ENCODE measurements at places on chromosomes 6 and 20.
A peak's percentile ranks its signal among the peaks of the same experiment; 100 is the strongest.

DNA sequence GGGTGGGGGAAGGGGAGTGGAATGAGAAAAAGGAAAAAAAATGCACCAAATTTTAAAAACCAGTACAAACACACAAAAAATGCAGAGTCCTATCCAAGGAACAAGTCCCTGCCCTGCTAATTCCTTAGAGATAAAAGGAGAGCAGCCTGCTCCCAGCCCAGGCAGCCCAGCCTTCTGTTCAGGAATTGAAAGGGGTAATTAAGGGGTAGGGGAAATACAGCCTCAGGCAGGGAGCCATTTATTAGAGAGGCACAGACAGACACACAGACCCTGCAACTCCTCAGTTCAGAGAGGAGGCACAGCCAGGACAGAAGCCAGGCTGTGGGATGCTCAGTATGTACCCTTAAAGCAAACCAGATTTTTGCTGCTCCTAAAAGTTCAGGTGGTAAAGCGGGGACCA lies 137.2 kb downstream of the EYA2 start:
- DNase-seq, result no peak

- DNase-seq, result no peak
These were observed 2.8 kb upstream of the ASF1A start for GRCh38 chr6:118890997-118891790.

GRCh38 chr6:43760210-43761168 lies 9.5 kb upstream of the VEGFA start:
- DNase-seq, result no peak

- no peak for DNase-seq
These were observed 124.2 kb upstream of the FAM83B start for GRCh38 chr6:54722328-54722727.

DNA sequence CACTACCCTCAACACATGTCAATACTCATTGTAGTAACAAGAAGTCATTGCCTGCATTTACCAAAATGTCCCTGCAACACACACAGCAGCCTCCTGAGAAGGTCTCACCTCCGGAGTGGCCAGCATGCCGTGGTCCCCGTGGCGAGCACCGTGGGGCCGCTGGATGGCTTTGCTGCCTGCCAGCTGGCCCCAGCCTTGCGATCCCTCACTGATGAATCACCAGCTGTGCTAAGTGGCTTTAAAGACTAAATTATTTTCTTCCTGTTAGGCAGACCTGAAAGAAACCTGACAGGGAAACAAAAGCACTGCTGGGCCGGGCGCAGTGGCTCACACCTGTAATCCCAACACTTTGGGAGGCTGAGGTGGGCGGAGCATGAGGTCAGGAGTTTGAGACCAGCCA lies 306.7 kb downstream of the CDH4 start:
- DNase-seq, result no peak

DNA sequence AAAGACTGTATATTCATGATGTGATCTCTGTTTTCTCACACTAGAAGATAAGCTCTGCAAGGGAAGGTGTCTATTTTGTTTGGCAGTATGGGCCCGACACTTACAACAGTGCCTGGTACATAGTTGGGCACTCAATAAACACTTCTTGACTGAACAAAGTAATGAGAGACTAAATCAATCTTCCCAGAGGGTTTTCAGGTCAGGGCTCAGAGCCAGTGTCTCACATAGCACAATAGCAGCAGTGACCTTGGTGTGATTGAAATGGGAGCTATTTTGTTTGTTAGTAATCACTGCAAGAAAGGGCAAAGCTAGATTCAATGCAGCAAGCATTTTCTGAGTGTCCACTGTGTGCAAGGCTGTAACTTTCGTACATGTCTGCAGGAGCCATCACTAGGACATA lies 26.4 kb upstream of the GCM1 start:
- no peak for DNase-seq

- DNase-seq, result no peak
These were observed 94.5 kb downstream of the F13A1 start for GRCh38 chr6:6225885-6226529.

DNA sequence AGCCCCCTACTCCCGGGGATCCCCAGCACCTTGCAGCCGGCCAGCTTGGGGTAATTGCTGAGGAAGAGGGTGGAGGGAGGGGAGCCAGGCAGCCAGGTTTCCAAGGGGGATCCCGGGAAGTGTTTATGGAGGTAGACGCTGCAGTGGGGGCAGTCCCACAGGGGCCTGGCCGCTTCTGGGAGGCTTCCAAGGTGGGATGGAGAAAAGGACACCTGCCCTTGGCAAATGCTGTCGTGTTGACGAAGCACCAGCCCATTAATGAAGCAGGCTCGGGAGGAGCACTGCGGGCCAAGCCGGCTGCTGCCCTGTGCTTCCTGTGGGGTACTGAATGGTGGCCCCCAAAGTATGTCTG lies 82.4 kb downstream of the TMEM242 start:
- no peak for DNase-seq

DNA sequence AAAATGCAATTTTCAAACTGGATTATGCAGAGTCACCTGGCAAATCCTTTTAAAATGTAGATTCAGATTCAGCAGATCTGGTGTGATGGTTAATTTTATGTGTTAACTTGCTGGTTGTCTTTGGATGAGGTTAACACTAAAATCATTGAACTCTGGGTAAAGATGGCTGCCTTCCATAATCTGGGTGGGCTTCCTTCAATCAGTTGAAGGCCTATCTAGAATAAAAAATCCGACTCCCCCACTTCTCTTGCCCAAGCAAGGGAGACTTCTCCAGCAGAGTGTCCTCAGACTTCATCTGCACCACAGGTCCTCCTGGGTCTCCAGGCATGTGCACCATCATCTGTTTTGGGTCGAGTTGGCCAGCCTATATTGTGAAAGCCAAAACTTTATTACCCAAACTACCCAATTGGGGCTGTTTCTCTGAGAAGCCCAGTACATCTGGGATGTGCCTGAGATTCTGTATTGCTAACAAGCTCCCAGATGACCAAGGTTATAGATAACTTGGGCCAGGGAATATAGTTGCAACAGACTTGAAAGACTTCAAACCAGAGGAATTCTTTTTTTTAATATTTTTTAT lies 1.6 kb upstream of the SLC17A5 start:
- DNase-seq, result no peak

GRCh38 chr6:121439926-121440325 lies 4.5 kb downstream of the GJA1 start:
- DNase-seq, result no peak

- no peak for DNase-seq
These were observed 97.2 kb downstream of the TULP4 start for GRCh38 chr6:158409451-158409850.

- no peak for DNase-seq
These were observed 279.6 kb downstream of the TFAP2B start for GRCh38 chr6:51098246-51098645.

- no peak for DNase-seq
These were observed 24.8 kb downstream of the GRM4 start for GRCh38 chr6:34120953-34121675.

DNA sequence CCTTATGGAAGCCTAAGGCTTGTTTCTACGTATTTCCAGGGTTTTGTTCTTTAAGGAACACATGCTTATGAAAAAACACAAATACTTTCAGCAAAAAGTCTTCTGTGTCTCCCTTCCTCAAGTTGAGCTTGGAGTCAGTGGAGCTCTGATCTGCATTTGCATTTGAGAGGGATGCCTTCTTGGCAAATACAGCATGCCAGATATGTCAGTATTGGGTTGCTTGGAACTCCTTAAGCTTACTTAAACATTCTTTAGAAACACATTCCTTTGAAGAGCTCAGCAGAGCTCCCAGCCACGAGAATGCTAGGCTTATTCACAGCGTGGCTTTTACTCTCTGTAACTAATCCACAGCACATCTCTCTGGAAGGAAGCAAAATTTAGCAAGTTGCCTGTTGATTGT lies 68.3 kb downstream of the ANKRD6 start:
- no peak for DNase-seq

DNA sequence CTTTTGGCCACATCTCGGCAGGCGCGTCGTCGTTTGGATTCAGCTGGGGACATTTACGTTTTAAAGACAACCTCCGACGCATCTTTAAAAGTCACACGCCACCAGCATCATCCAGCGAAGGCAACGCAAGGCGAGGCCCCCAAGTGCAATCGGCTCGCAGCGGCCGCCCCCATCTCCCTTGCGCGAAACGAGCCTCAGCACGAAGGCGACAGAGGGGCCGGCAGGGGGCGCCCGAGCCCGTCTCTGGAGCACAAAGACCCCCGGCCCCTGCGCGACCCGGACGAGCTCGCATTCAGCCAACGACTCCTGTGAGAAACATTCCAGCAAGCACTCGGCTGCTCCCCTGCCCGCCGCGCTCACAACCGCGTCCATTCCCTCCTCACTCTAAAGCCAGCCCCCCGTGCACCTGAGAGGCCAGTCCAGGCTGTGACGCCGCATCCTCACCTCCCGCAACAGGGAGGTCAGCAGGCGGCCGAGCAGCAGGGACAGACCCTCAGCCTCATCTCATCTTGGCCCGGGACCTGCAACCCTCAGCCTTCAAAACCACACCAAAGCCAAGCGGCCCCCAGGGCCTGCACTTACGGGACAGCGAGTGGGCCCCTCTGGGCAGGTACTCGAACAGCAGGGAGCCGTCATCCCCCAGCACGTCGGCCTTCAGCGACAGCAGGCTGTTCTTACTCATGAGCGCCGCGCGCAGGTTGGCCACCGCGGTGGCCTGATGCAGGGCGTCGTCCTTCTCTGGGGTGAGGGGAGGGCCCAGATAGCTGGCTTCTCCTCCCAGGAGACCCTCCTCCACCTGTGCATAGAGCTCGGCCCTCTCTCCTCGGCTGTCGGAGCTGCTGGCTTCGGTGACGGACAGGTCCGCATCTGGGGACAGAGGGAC lies 35.8 kb downstream of the SLC2A4RG start:
- DNase-seq, result no peak

DNA sequence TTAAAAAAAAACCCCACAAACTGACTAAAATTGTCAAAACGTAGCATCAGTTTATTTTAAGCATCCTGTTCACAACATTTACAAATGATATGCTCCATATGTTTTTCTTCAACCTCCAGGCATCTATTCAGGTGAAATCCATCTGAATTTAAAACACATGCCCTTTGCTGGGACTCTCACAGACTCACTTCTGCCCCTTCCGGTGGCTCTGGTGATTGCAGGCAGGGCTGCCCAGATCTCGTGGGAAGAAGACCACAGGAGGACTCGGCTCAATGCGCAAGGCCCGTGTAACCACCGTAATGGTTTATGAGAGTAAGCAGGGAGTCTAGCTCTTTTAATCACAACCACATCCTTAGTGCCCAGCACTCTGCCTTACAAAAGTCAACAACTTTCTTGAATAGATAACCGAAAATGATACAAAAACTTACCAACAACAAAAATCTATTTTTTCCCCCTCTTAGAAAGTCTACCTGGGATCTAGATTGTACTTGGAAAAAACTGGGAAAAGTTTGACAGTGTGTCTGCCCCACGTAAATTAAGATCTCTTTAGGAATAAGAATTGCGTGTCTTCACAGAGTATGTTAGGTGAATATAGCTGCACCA lies 139.1 kb downstream of the KIF16B start:
- peak; percentile 8 for DNase-seq
